CD4-positive, alpha-beta memory T cell (primary cell): ENCODE measurements at places on chromosomes 13 and 19.

DNA sequence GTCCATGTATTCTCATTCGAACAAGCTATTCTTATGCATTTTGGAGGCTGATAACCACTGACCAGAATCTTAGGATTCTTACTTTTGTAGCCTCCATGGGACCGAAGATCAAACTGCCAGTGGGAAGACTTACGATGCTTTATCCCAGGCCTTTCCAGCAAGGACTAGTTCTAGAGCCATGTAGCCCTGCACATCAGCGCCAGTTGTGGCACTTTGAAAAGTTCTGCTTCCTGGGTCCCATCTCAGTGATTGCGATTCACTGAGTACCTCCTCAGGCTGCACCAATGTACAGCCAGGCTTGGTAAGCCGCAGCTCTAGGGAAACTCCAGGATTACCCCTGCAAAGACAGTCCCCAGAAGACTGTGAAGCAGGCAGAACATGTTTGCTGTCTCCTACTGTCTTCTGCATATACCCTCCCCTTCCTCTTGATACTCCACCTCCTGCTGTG lies 18.9 kb upstream of the ENOX1 start:
- no peaks in the 10 kb centered on the region for H3K27me3 ChIP-seq
- no peak for DNase-seq
- no peaks in the 10 kb centered on the region for H3K36me3 ChIP-seq
- H3K4me3 ChIP-seq: no peak overlapping the region
- no peak overlapping the region for H3K27ac ChIP-seq

GRCh38 chr19:16061943-16062342 lies 14.4 kb upstream of the TPM4 start:
- peaks cover 10% of the 10 kb centered on the region for H3K4me1 ChIP-seq
- H3K36me3 ChIP-seq: no peaks in the 10 kb centered on the region
- no peak overlapping the region for H3K27ac ChIP-seq
- DNase-seq: no peak

DNA sequence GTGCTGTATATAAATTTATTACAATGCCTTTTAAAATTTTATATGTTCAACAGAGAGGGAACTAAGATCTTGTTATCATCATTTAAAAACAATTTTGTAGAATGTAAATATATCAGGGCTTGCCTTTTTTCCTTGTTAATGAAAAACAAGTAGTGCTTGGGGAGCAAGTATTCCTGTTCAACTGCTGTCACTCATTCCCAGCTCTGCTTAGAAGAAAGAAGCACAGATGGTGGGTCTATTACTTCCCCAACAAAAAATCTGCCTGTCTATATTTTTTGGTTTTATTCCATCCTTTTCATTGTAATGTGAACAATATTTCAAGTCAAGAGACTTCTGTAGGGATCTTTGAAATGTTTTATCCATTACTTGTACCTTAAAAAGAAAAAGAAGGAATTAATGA lies 503.9 kb downstream of the GPC5 start:
- no peaks in the 10 kb centered on the region for H3K4me1 ChIP-seq
- DNase-seq: no peak
- H3K36me3 ChIP-seq: no peaks in the 10 kb centered on the region
- no peaks in the 10 kb centered on the region for H3K27me3 ChIP-seq

- H3K4me1 ChIP-seq: peaks cover 27% of the 10 kb centered on the region
- H3K4me3 ChIP-seq: no peak overlapping the region
- no peak overlapping the region for H3K27ac ChIP-seq
These were observed 3.1 kb downstream of the C19orf25 start for GRCh38 chr19:1475751-1476437.

DNA sequence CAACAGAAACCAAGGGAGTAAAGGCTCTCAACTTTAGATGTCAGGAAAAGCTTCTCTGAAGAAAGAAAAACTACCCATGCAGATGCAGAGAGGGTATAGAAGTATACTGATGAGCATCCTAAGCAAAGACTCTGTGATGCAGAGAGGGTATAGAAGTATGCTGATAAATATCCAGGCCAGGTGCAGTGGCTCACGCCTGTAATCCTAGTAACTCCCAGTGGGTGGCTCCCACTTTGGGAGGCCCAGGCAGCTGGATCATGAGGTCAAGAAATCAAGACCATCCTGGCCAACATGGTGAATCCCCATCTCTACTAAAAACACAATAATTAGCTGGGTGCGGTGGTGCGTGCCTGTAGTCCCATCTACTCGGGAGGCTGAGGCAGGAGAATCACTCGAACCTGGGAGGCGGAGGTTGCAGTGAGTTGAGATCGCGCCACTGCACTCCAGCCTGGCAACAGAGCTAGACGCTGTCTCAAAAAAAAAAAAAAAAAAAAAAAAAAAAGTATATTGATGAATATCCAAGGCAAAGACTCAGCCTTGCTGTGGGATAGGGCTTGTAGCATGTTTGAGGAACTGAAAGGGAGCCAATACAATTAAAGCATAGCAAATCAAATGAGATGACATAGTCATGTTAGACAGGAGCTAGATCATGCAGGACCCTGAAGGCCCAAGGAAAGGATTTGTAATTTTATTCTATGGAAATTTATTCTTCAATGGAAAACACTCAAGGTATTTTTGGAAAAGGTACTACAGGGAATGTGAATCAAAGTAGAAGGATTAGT lies 14.9 kb downstream of the UBL3 start:
- H3K4me3 ChIP-seq: no peak overlapping the region
- H3K27me3 ChIP-seq: no peaks in the 10 kb centered on the region
- no peak overlapping the region for H3K27ac ChIP-seq

DNA sequence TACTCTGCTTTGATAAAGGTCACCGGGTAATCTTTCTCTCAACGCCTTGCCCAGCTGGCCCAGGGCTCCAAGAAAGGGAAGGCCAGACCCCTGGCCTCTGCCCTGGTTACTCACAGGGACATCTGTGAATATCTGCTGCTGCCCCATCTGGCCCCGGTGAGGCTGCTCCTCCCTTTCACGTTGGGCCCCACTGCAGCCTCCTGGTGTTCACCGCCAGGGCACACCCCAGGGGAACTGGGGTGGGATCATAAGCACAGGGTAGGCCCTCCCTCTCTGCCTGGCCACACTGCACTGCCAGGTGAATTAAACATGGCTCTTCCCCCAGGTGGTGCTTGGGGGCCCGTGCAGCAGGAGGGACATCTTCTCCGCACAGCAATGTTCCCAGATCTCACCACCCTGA lies 12.7 kb downstream of the LAIR1 start:
- H3K27me3 ChIP-seq: no peaks in the 10 kb centered on the region
- H3K36me3 ChIP-seq: peaks cover 15% of the 10 kb centered on the region
- no peaks in the 10 kb centered on the region for H3K4me1 ChIP-seq
- H3K4me3 ChIP-seq: no peak overlapping the region
- no peak for DNase-seq
- no peak overlapping the region for H3K27ac ChIP-seq

GRCh38 chr19:41226874-41227390 lies 7.9 kb downstream of the AXL start:
- H3K36me3 ChIP-seq: no peaks in the 10 kb centered on the region
- peaks cover 14% of the 10 kb centered on the region for H3K4me1 ChIP-seq
- H3K4me3 ChIP-seq: peak overlapping the region; percentile 53
- H3K27ac ChIP-seq: no peak overlapping the region
- DNase-seq: no peak

DNA sequence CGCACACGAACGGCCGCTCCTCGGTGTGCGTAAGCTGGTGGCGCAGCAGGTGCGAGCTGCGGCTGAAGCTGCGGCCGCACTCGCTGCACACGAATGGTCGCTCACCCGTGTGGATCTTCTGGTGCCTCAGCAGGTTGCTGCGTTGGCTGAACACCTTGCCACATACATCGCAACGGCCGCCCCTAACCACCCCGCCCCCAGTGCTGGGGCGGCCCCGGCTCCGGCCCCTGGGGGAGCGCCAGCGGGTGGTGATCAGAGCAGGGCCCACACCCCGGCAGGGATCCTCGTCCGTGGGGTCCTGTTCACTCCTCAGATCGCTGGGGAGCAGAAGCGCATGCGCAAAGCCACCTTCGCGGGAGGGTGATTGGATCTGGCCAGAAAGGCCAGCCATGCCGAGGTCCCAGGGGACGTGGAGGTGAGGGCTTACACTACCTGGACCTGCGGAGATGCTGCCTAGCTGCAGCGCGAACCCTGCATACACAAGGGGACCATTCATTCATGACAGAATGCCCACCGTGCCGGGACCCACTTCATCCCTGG lies 4.7 kb upstream of the UBE2M start:
- H3K27ac ChIP-seq: peak overlapping the region; percentile 46
- no peaks in the 10 kb centered on the region for H3K27me3 ChIP-seq
- H3K4me3 ChIP-seq: peak overlapping the region; percentile 55
- peaks cover 47% of the 10 kb centered on the region for H3K4me1 ChIP-seq
- peak; percentile 22 for DNase-seq
